ENCODE measurements at places on chromosomes 2 and 18.

DNA sequence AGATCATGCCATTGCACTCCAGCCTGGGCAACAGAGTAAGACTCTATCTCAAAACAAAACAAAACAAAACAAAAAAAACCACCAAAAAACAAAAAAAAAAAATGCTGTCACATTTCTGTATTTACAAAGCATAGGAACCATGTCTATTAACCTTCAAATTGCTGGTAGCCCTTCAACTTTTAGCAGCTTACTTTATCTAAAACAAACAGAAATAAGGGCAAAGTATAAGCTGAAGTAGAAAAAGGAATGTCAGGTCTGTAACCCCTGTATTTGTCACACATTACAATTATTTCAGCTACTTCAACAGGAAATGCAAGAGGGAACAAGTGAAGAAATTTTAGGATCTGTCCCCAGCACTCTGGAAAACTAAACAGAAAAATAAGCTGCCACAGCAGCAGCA lies 25.4 kb downstream of the TYMS start:
- DNase-seq, result no peak

DNA sequence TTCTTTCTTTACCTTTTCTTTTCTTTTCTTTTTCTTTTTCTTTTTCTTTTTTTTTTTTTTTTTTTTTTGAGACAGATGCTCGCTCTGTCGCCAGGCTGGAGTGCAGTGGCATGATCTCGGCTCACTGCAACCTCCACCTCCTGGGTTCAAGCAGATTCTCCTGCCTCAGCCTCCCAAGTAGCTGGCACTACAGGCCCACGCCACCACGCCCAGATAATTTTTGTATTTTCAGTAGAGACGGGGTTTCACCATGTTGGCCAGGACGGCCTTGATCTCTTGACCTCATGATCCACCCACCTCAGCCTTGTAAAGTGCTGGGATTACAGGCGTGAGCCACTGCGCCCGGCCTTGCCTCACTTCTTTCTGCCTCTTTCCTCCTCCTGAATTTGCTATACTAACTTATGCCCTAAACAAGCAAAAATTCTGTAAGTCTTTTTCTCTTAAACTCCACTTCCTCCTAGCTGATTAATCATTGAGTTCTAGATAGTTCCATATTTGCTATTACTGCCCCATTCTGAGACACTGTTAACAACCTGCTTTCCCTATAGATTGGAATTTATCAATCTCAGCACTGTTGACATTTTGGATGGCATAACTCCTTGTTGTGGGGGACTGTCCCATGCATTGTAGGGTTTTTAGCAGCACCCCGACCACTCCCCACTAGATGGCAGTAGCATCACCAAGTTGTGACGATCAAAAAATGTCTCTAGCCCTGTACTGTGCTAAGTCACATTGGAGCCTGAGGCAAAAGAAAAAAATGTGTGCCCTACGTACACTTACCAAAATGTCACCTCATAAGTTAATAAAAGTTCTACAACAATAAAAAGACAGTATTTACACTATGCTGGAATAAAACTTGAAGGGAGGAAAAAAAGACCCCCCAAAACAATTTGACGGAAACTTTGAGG lies 16.4 kb upstream of the THADA start:
- DNase-seq, result peak; percentile 39

- no peak for DNase-seq
Observed at GRCh38 chr18:57806201-57806977, 3.3 kb upstream of the ATP8B1 start.

- no peak for DNase-seq
Observed at GRCh38 chr2:46846536-46846935, 69.1 kb downstream of the MCFD2 start.

DNA sequence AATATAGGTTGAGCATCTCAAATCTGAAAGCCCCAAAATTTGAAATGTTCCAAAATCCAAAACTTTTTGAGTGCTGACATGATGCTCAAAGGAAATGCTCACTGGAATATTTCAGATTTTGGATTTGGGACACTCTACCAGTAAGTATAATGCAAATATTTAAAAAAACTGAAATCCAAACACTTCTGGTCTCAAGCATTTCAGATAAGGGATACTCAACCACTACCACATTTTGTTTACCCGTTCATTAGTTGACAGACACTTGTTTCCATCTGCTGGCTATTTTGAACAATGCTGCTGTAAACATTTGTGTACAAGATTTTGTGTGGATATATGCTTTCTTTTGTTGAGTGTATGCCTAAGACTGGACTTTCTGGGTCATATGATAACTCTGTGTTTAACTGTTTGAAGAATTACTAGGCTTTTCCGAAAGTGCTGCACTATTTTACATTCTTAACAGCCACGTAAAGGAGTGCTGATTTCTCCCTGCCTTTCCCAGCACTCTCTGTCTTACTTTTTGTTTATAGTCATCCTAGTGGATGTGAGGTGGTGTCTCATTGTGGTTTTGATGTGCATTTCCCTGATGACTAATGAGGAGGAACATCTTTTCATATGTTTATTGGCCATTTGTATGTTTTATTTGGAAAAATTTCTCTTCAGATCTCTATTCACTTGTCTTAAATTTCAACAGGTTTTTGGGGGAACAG lies 19.5 kb upstream of the DCDC2C start:
- DNase-seq, result no peak

- no peak for DNase-seq
Observed at GRCh38 chr18:67385455-67385854, 131.1 kb downstream of the DSEL start.

DNA sequence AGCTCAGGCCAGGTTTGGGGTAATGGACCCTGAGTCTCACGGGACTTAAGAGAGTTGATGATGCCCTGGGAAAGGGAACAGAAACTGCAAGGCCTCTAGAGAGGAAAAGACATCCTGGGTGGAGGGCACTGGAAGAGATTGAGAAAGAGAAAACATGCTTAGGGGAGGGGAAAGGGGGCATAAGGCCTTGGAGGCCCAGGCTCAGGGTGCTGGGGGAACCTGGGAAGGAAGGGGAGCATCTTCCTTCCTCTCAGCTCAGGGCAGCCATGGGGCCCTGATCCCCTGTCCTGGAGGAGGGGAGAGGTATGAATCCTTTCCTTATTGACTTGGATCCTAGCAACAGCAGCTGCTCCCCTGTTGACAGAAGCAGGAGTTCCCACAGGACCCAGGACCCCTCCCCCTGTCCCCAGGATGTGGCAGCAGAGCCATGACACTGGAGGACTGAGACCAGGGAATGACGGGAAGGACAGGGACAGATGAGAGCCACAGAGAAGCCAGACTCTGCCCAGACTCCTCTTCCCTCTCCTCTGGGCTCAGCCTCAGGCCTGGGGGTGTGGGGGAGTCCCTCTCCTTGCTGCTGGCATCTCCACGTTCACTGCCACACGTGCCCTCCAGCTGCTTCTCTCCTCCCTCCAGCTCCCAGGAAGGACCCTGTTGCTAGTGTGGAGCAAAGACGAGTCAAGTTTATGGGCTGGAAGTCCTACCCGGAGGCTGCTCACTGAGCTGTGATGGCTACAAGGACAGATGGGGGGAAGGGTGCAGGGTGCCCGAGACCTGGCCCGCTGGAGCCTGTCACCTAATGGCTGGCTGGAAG lies 815 bp downstream of the GPBAR1 start:
- DNase-seq, result no peak

- no peak for DNase-seq
Observed at GRCh38 chr2:181198183-181198864, 217.9 kb downstream of the UBE2E3 start.

- DNase-seq, result no peak
Observed at GRCh38 chr2:216765761-216766262, 70.5 kb upstream of the IGFBP5 start.

DNA sequence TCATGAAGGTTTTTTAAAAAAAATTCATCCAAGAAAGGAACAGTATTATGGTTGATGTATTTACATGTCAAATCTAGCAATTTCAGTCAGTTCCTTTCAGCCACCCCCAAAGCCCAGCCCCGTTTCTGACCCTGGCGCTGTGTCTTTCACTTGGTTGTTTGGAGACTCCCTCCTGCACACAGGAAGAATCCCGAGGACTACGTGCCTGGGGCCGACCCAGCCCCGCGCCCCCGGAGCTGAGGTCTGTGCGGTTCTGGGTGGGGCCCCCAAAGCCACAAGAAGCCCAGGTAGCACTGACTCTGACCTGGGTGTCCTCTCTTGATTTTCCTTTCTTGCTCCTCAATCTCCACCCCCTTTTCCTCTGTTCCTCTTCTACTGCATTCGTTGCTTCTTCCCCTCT lies 49.1 kb downstream of the TRAPPC12 start:
- no peak for DNase-seq
